AG08396 (cell line): ENCODE measurements at places on chromosomes 11 and 22.

DNA sequence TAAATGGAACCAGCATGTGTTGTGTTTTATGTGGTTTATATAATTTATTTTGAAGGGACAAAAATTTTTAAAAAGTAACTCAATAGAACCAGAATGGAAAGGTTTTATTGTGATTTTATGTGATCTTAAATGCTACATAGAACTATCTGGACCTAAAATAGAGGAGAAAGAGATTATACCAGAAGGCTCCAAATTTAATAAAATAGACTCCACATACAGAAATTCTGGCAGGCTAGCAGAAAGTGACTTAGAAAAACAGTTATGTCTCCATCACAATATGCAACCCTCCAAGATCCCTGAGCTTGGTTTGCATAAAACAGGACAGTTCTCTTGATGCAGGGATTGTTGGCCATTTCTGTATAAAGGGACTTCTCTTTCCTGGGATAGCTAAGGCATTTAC lies 107.9 kb downstream of the BBOX1 start:
- DNase-seq = no peak

GRCh38 chr11:29171360-29171950 lies 845.4 kb downstream of the KCNA4 start:
- DNase-seq = no peak

GRCh38 chr11:88398791-88399570 lies 61.4 kb upstream of the CTSC start:
- DNase-seq = no peak

GRCh38 chr11:123265951-123266350 lies 70.9 kb upstream of the CLMP start:
- no peak for DNase-seq

- DNase-seq = no peak
These were observed 16.9 kb downstream of the CSF2RB start for GRCh38 chr22:36930041-36930935.

- no peak for DNase-seq
These were observed 73.8 kb upstream of the HTATIP2 start for GRCh38 chr11:20289732-20290131.

DNA sequence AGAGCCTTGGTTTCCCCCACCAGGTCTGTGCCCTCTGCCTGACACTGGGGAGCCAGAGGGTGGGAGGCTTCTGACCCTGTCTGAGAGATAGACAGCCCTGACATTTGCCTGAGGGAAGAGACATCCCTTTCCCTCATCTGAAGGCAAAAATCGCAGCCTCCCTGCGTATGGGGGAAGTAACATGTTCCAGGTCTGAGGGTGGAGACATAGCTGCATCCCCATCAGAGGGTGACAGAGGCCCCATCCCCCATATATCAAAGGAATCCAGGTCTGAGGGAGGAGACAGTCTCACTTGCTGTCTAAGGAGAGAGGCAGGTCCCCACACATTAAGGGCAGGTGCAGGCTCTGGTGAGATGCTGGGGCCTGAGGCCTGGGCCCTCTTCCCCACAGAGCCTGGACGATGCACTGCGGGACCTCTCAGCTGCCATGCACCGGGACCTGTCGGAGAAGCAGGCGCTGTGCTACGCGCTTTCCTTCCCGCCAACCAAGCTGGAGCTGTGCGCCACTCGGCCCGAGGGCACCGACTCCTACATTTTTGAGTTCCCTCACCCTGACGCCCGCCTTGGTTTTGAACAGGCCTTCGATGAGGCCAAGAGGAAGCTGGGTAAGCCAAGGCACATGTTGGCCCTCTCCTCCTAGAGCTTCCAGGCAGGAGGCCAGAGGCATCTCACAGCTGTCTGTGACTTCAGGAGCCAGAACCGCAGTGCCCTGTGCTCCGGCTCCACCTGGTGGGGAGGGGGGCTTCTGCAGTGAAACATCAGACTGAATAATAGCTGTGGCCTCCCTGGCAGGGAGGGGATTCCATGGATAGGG lies 16.1 kb upstream of the RELT start:
- DNase-seq = peak; percentile 49

DNA sequence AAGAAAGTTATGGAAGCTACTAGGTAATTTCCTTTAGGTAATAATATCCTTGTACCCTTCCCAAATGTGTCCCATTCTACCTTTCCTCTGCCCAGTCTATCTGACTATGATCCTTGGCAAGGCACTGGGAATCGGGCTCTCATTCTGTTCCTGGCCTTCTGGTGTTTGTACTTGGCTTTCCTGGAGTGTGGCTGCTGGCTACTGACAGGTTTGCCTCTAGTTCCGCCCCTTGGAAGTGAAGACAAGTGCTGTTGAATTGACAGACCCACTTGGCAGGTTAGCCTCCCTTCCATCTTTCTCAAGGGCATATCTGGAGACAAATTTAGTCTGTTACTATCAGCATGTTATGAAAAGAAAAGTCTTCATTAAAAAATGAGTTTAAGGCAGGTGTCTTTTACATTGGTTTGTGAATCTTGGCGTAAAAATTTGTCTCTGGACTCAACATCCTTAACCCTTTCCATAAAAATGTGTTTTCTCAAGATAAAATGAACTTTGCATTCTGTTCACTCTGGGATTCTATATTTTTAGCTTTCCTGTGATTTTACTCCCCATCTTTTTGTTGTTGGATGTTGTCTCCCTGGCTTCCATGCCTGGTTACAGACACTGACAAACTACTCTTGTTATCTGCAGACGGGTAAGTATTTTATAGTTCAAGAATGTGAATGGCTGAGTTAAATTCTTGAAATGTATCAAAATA lies 287.4 kb upstream of the PDGFD start:
- no peak for DNase-seq

DNA sequence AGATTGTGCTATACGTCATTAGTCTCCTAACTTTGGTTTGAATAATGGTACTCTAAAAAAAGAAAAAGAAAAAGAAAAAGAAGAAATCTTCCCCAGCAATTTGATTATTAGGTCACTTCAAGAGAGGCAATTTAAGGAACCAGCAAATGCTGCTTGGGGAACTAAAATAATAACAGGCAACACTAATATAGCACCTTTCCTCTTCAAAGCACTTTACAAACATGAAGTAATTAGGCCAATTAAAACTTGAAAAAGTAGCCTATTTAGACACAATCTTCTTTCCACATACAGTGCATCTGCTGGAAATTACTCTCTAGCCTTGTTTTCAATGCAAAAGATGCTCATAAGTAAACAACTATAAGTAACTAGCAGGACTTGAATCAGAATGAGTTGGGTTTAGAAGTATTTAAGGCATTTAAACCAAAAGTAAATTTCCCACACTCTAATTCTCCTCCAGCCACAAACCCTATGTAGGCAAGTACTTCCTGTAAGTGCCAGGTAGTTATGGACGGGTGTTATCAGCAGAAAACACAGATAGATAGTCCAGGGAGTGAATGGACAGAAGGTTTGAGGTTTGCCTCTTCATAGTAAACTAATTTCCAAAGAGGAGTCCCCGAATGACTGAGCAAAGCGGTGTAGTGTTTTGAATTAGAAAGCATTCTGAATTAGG lies 44.5 kb downstream of the LRRC4C start:
- DNase-seq = no peak

- peak; percentile 97 for DNase-seq
These were observed at the start of gene RNF215 for GRCh38 chr22:30386960-30387827. Gene RNF215 (minus strand): TSS chr22:30387411. CDS start chr22:30387313, 98 bp downstream.

- DNase-seq = peak; percentile 23
These were observed 948 bp upstream of the MRTFA start for GRCh38 chr22:40637183-40638150.

GRCh38 chr11:99268886-99269285 lies 248.1 kb downstream of the CNTN5 start:
- no peak for DNase-seq
